ENCODE measurements at places on chromosomes 2 and 18.

DNA sequence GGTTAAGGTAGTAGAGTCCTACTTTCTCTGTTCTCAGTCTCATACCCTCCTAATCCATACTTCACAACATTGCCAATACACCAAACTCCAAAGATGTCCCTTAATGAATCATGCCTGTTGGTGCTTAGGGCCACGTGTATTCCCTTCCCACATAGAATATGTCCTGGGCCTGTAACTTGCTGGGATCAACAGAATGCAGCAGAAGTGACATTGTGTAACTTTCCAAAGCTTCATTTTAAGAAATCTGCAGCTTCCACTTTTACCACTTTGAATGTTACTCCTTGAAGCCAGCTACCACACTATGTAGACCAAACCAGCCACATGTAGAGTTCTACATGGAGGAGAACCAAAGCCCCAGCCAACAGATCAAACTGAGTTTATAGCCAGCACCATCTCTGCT, 58.5 kb upstream of the ARHGAP15 start:
- DNase-seq: no peak

GRCh38 chr2:74440378-74441169, 1.2 kb downstream of the RTKN start:
- peak; percentile 98 for DNase-seq

DNA sequence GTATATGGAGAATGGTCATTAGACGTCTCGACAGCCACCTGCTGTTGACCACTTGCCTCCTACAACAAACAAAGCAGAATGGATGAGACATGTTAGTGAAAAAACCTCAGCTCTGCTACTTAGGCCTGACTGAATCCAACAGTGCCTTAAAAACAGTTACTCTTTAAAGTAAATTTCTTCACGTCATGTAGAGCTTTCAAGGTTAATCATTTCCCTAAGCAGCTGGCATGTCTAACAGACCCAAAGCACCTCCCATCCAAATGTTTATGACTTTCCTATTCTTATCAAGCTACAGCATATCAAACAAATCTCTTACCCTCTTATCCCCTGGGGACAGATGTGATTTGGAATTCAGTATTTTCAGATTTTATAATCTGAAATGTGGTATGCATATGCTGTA, 75.6 kb upstream of the ITGB6 start:
- DNase-seq: no peak

GRCh38 chr2:162678551-162678950, 160.0 kb downstream of the KCNH7 start:
- no peak for DNase-seq

DNA sequence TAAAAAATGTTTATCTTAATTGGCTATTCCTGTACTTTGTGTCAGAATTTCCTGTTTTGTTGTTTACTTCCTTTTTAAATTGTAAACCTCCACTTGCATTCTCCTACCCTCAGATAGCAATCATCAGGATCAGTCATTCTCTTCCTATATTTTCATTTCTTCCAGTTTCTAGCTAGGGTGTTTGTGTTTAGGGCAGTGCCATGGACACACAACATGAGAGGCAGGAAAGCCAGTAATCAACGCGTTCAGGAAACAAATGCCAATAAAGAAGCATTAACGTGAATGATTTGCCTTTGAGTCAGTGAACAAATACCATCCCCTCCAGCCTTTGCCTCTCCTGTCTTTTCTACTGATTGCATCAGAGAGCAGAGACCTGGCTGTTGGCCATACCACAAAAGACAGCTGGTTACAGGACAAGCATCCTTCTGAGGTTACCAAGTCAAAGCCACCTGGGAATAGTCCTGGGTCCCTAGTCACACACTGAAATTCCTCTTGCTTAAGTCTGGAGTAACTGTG, 56.7 kb upstream of the FHL2 start:
- DNase-seq: peak; percentile 84

DNA sequence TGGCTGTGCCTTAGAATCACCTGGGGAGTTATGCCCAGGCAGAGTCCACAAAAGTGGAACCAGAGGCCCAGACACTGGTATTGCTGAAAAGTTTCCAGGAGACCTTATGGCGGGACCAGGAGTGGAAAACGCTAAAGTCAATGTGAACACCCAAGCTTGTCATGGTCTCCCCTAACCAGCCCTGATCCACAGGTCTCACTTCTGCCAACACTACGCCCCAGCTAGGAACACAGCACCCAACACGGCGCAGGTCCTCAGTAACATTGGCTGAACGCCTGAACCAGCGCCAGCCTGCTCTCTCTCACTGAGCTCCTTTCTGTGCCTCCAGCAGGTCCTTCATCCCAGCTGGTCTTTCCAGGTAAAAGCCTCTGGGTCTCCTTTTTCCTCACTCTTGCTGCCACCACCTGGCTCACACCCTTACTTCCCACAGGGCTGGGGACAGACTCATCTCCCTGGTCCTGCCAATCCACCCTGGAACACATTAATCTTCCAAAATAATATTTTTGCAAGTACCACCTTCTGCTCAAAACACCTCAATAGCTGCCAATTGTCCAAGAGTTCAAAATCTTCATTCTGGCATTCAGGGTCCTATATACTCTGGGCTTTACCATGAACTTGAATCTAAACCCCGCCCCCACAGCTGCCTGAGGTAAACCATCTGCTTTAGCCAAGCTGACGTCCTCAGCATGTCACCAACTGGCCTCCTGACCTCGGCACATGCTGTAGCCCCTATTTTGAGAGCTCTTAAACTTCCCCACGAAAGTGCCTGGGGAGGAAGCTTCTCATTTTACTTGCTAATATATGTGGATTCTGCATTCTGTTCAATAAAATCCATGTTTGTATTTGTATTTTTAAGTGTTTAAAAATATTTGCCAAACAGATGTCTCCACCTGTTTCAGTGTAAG, 34.6 kb downstream of the ADCY3 start:
- no peak for DNase-seq
